ENCODE measurements at places on chromosomes 12 and 14.

- no peak for DNase-seq
Measured at GRCh38 chr12:46351886-46352650, 20.5 kb downstream of the SLC38A2 start.

GRCh38 chr14:25887251-25887878 lies 710.5 kb downstream of the NOVA1 start:
- no peak for DNase-seq

DNA sequence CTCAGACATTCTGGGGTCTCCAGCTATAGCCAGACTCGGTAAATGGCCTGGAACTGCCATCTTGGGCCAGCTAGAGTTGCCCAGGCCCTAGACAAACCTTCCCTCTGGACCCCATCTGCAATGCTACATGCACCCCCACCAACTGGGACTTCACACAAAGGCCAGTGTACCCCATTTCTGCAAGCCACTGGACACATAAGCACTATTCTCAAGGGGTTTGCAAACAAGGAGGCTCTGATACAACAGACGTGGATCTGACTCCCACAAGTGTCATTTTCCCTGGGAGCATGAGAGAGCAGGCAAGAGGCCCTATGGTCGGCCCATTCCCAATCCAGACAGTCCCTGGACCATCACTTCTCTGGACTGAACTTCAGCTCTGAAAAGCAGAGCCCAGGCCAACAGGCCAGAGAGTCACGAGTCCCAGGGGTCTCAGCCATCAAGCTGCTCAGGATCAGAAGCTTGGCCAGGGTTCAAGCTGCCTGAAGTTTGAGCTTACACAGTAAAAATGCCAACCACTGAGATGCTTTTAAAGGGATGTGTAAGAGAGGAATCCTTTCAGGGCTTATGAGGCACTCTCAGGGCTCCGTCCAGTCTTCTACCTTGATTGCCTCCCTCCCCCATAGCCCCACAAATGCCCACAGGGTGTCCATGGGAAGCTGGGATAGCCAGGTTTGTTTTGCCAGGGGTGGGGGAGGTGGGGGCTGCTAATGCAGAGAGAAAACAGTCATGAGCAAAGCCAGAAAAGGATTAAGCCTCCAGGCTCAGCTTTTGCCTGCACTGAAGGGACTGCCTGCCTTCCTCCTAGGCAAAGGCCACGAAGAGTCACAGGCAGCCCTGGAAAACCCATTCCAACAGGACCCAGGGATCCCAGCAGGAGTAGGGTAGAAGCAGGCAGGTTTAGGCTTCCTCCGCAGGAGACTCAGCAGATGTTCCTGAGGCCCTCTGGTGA lies 31.7 kb upstream of the PNMA1 start:
- DNase-seq, result no peak

DNA sequence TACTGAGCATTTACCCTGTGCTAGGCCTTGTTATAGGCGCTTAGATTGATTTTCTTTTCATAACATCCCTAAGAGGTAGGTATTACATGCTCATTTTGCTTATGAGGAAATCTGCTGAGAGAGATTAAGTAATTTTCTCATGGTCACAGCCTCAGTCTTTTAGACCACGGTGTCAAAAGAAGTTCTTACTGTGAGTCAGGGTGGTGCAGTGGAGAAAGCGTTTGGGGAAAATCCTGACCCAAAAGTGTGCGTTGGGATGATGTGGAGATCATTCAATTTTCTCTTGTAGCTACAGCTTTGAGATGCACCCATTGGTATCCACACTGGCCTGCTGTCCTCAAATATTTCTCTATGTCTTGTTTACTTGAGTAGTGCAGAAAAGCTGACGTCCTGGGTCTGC lies 8.2 kb downstream of the ANG start:
- DNase-seq, result no peak

DNA sequence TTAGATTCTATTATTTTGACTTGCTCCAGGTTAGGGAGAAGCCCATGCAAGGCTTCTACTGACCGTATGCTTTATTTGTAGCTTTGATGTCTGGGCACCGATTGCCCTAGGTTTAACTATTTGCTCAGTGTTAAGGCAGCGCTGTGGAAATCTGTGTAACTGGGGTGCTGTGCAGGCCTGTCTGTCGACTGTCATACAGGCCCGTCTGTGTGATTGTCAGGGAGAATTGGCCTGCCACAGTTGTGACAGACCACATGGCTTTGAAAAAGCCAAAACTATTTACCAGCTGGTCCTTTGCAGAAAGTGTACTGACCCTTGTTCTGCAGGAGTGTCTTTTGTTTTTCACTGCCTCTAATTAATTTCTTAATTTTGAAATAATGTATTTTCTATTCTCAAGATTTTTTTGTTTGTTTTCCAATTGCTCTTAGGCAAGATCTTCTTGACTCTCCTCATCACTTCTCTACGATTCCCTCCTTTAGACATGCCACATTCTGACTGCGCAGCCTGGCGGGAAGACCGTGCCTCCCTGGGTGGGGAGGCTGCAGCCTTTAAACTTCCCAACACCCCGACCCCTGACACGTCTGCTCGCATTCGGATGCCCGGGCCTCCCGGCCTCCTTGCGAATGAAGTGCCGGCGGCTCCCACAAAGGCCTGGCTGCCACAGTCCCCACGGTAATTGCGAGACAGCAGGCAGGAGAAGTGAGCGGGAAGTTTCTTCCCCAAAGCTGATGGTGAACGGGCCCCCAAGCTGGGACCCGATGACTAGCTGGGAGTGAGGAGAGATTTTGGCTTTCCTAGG lies 99.0 kb upstream of the EVL start:
- no peak for DNase-seq

- no peak for DNase-seq
Measured at GRCh38 chr12:79397609-79398008, 293.2 kb downstream of the PAWR start.

DNA sequence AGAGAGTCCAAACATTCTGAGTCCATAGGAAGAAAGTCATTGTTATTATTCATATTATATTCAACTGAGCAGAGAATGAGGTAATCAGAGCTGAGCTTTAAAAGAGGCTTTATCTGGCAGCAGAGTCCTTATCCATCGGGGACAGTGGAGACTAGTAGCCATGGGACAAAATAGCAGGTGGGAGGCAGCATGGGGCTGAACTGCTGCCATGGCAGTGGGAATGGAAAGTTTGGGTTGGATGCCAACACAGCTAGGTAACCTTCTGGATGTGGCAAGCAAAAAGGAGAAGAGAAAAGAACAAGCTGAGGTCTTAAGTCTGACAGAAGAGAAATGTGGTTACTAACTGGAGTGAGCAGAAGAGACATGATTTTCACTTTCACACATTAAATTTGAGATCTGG lies 71.0 kb upstream of the CDKN3 start:
- no peak for DNase-seq

DNA sequence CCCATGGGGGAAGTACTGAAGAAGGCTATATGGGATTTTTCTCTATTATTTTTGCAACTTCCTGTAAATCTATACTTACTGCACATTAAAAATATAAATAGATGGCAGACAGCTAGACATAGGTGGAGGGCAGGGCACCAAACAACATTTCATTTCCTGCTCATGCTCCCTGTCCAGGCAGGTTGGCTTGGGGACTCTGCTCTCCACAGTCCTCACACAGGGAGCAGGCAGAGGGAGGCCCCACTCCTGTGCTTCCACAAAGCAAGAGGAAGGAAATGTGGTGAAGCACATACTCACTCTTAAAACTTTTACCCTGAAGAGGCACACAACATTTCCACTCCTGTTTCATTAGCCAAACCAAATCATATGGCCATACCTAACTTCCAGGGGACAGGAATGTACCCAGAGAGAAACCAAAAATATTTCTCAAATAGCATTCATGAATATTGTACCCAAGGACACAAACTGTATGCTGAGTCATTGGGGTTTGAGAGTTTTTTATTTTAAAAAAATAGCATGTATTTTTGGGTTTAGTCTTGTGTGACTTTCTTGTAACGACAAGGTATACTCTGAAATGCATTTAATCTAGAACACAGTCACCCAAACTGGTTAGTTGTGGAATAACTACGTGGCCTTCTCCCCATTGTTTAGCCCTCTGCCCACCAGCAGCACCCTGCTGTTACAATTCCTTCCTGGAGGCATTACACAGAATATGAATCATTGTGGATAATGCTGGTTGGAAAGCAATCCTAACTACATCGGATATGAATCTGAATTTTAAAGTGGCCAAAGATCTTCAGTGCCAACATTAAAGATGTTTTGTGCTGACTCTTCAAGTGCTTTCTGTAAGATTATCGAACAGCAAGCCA lies 40.9 kb downstream of the RTN1 start:
- DNase-seq, result peak; percentile 51

- no peak for DNase-seq
Measured at GRCh38 chr12:49741882-49742620, 694 bp downstream of the TMBIM6 start.

- no peak for DNase-seq
Measured at GRCh38 chr14:75783184-75783583, 122.1 kb downstream of the TTLL5 start.

- DNase-seq, result no peak
Measured at GRCh38 chr12:97645726-97646125, 183.1 kb downstream of the RMST start.

DNA sequence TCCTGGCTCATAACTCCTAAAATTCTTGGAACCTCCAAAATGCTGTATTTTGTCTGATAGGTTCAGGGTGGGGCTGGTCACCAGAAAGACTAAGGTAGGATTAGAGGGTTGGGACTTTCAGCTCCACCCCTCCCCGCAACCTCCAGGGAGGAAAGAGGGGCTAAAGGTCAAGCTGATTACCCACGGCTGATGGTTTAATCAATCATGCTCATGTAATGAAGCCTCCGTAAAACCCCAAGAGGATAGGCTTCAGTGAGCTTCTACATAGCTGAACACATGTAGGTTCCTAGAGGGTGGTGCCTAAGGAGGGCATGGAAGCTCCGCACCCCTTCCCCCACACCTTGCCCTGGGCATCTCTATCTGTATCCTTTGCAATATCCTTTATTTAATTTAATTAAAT lies 60.0 kb downstream of the DGLUCY start:
- no peak for DNase-seq

DNA sequence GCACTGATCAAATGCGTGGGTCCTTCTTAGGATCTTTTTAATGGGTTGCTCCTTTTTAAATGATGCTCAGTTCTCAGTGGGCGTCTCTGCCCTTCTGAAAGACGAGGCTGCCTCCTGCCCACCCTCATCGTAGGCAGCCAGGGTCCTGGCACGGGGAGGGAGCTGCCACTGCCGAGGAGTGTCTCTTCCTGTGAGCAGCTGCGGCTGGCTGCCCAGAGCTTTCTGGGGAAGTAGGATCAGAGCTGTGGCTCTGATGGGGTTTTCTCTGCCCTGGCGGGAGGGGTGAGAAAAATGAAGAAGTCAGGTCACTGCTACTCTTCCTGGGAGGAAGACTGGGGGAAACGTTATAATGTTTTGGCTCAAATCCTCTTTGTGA lies 31.1 kb upstream of the BEGAIN start:
- DNase-seq, result no peak

GRCh38 chr12:121781998-121782979 lies 11.2 kb downstream of the RHOF start:
- DNase-seq, result no peak

DNA sequence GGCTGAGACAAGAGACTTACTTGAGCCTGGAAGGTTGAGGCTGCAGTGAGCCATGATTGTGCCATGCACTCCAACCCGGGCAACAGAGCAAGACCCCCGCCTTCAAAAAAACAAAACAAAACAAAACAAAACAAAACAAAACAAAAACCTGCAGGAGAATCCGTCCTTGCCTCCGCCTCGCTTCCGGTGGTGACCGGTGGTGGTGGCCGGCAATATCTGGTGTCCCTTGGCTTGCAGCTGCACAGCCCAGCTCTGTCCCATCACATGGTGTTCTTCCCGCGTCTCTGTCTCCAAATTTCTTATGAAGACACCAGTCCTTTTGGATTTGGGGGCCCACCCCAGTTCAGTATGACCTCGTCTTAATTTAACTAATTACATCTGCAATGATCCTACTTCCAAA lies 10.0 kb downstream of the SMIM41 start:
- no peak for DNase-seq

Data from non-pigmented ciliary epithelial cell (primary cell).